ENCODE measurements at places on chromosomes 5 and 9. TPM values are rescaled to one million over a fixed set of nuclear protein-coding genes. Genes with fewer than 3 reads are reported as not detected.

The GARNL3 gene
- total RNA-seq, result 2.7 TPM

The ARID3C gene
- 0.48 TPM for total RNA-seq

The OTP gene
- total RNA-seq, result not detected

The TOMM5 gene
- total RNA-seq, result 127 TPM

The CEL gene
- 0.68 TPM for total RNA-seq

The ACTBL2 gene
- 1.5 TPM for total RNA-seq

The MARCOL gene
- not detected for total RNA-seq

The PRR16 gene
- 1.0 TPM for total RNA-seq

The ZDHHC12 gene
- 104 TPM for total RNA-seq

The PCDHB9 gene
- 0.71 TPM for total RNA-seq

The MAP1B gene
- 136 TPM for total RNA-seq

The GEMIN5 gene
- 14.7 TPM for total RNA-seq

The GFI1B gene
- total RNA-seq, result not detected

The SLC6A18 gene
- not detected for total RNA-seq

The CCDC152 gene
- 0.68 TPM for total RNA-seq

The FST gene
- total RNA-seq, result 0.33 TPM

The CTNND2 gene
- total RNA-seq, result 0.34 TPM

The PCDHB4 gene
- 0.48 TPM for total RNA-seq

The SREK1 gene
- 26.9 TPM for total RNA-seq

The TLE1 gene
- total RNA-seq, result 64.1 TPM

The SLC34A1 gene
- total RNA-seq, result not detected

The GLDC gene
- total RNA-seq, result 17.3 TPM

The ROPN1L gene
- total RNA-seq, result 0.21 TPM

The PLAC8L1 gene
- total RNA-seq, result not detected

The NPR3 gene
- total RNA-seq, result 0.13 TPM

The C9orf50 gene
- total RNA-seq, result not detected

The OR1J2 gene
- total RNA-seq, result not detected

The LECT2 gene
- total RNA-seq, result not detected

The CATSPER3 gene
- 0.13 TPM for total RNA-seq

The MRRF gene
- 46.2 TPM for total RNA-seq

The LCN1 gene
- not detected for total RNA-seq

The ATP10B gene
- under 0.01 TPM for total RNA-seq

The FBP2 gene
- total RNA-seq, result not detected

The HNRNPAB gene
- 152 TPM for total RNA-seq

The TUSC1 gene
- total RNA-seq, result 13.7 TPM

The FREM1 gene
- 0.75 TPM for total RNA-seq

The ZNF454 gene
- total RNA-seq, result 5.8 TPM

The FOXD1 gene
- 14.7 TPM for total RNA-seq

The PCDHB7 gene
- total RNA-seq, result 0.96 TPM

The DMGDH gene
- total RNA-seq, result 2.9 TPM

The PCDH12 gene
- total RNA-seq, result not detected

The SEMA5A gene
- total RNA-seq, result 4.0 TPM

The ANKRD31 gene
- total RNA-seq, result 0.21 TPM

The CHD1 gene
- 37.4 TPM for total RNA-seq

The BTNL3 gene
- not detected for total RNA-seq

The SMIM3 gene
- total RNA-seq, result 9.8 TPM

The PCDHGB3 gene
- total RNA-seq, result 1.3 TPM

The KCNV2 gene
- not detected for total RNA-seq

The DBH gene
- not detected for total RNA-seq

The B4GALT1 gene
- total RNA-seq, result 86.1 TPM

The ATOSB gene
- total RNA-seq, result 41.6 TPM

The ANKRD18A gene
- total RNA-seq, result 2.4 TPM
